ENCODE measurements at places on chromosomes 13 and 19.
A peak's percentile ranks its signal among the peaks of the same experiment; 100 is the strongest.

GRCh38 chr13:75685239-75685697, 49.1 kb downstream of the LMO7 start:
- DNase-seq, result no peak

DNA sequence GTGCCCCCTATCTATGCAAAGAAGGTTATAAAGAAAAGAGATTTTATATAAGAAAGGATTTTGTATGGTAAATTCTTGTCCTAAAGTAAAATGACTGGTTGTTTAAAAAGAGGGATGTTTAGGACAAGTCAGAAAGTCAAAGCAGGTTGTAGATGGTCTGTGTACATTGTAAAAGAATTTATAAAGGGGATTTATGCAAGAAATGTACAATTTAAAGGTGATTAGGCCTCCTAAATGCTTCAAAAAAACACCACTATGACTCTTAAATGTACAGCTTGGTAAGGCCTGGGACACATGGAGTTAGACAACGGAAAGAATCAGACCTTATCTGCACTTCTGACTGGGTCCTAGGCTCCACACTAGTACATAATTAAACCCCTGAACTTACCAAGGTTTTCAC, 19.3 kb upstream of the C13orf42 start:
- DNase-seq, result no peak

- no peak for DNase-seq
These were observed 5.3 kb downstream of the FXYD3 start for GRCh38 chr19:35120898-35121297.

GRCh38 chr13:102328909-102329308, 72.9 kb downstream of the FGF14 start:
- DNase-seq, result no peak

DNA sequence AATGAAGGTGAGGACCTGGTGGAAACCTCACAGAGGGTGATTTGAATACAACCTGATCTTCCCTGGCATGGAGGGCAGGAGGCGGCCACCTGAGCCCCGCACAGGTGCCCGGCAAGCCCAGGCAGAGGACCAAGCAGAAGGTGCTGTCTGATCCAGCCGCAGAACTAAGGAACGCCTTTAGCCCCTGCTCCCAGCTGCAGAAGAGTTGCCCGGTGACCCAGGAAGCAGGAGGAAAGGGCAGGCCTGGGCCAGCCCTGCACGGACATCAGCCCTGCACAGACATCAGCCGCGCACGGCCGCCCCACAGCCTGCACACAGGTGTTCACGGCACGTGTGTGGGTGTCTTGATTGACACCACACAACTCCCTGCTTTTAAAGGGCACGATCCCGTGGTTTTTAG, 43.1 kb downstream of the RASA3 start:
- no peak for DNase-seq

DNA sequence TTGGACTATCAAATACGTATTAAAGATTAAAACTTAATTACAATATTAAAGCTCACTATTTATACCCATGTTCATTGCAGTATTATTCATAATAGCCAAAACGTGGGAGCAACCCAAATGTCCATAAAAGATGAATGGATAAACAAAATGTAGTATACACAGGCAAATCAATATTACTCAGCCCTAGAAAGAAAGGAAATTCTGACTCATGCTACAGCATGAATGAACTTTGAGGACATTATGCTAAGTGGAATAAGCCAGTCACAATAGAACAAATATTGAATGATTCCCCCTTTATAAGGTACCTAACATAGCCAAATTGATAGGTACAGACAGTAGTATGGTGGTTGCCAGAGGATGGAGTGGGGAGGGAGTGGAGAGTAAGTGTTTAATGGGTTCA, 457.3 kb downstream of the FGF14 start:
- no peak for DNase-seq

DNA sequence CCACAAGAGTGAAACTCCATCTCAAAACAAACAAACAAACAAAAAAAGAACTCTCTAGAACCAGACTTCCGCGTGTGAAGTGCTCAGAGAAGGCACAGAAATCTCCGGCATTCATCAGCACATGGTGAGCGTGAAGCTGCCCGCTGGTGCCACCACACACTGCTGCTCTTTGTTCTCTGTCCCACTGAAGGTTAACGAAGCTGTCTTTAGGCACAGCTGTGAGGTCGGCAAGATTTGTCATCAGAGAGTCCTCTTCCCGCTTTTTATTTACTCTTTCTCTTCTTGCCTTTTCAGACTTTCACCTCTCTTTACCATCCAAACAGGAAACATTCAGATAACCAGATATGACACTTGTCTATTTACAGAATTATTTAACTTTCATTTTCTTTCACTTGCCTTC, 115.2 kb upstream of the ARGLU1 start:
- no peak for DNase-seq

GRCh38 chr13:34752283-34752960, 189.6 kb upstream of the NBEA start:
- DNase-seq, result no peak

DNA sequence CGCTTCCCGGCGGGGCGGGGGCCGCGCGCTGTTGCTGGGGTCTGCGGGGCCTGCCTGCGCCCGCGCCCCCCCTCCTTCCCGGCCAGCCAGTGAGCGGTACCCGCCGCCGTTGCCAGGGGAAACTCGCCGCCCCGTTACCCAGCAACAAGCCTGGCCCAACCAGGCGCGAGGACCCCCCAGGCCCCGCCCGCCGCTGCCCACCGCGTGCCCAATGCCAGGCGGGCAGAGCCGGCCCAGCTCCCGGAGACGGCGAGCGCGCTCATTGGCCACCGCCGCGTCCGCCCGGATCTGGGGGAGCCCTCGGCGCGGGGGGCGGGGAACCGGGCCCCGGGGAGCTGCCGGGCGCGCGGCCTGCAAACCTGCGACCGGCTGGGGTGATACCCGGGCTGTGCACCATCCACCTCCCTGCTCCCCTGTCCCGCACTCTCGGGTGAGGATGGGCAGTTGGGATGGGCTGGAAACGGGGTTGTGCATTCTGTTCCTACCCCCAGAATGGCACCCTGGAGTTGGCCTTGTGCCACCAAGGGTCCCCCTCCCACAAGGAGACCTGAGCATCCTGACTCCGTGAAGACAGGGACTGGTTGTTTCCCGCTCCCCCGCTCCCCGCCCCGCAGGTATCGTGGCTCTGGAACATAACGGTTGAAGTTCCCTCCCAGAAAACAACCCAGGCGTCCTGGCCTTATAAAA, 8.8 kb upstream of the BBC3 start:
- no peak for DNase-seq

DNA sequence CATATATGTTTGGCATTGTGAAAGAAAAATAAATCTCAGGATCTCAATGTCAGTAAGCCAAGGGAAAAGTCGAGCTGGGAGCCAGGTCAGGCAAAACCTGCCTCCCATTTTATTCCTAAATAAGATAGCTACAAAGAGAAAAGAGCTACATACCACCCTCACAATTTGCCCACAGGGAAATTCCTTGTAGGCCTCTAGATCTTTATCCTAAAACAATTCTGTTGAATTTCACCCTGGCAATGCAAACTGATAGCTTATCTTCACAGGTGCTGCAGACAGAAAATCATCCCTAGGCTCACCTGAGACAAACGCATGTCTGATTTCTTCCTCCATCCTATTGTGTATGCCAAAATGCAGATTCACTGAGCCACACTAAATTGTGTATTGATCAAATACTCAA, 2587.1 kb downstream of the PCDH9 start:
- no peak for DNase-seq

DNA sequence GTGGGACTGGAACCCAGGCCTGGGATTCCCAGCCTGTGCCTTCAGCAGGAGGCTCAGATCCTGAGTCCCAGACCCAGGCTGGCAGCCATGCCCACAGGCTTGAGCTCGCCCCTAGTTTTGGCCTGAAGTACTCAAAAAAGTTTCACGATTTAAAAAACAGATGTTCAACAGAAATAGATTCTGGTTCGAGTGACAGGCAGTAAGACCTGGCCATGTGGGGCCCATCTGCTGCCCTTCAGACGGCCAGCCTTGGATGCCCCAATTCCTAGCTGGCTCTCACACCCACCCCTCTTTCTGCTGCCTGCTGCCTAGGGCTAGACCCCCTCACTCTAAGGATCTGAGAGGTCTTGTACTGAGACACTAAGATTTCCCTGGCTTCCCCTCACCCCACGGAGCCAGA, 2.8 kb upstream of the DMPK start:
- no peak for DNase-seq

- DNase-seq, result no peak
These were observed 71.4 kb upstream of the CLDN10 start for GRCh38 chr13:95480791-95481780.

DNA sequence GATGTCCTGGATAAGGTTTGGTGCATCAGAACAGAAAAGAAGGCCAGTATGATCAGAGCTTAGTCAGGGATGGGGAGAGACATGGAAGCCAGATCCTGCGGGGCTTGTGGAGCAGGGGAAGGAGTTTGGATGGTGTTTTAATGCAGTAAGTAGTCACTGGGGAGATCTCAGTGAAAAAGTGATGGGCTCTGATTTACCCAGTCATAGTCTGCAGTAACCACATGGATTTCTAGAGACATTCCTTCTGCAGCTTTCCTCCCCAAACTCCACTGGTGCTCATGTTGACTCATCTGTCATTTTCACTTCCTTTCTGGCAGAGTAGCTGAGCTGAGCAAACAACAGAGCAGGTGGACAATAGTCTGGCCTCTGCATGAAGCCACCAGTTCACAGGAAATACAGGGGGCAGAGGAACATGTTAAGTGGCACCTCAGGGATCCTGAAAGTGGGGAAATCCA, 144.1 kb downstream of the DPF1 start:
- DNase-seq, result peak; percentile 16

DNA sequence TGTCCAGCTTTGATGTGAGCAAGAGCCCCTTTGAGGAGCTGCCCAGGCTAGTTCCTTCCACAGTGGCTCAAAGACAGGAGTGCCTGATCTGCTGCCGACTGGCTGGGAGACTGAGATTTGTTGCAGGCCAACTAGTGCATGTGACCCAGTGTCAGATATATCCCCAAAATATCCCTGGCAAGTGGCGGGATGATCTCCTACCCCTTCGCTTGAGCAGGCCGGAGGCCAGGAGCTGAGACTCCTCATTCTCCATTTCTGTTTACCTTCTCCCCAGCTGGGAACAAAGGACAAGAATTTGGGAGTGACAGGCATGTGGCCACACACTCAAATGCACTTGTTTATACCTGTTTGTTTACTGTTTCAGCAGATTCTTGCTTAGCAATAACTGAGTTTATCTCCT, 37.1 kb upstream of the XPO4 start:
- DNase-seq, result no peak

- DNase-seq, result no peak
These were observed 18.6 kb downstream of the LAIR2 start for GRCh38 chr19:54521022-54521859.

DNA sequence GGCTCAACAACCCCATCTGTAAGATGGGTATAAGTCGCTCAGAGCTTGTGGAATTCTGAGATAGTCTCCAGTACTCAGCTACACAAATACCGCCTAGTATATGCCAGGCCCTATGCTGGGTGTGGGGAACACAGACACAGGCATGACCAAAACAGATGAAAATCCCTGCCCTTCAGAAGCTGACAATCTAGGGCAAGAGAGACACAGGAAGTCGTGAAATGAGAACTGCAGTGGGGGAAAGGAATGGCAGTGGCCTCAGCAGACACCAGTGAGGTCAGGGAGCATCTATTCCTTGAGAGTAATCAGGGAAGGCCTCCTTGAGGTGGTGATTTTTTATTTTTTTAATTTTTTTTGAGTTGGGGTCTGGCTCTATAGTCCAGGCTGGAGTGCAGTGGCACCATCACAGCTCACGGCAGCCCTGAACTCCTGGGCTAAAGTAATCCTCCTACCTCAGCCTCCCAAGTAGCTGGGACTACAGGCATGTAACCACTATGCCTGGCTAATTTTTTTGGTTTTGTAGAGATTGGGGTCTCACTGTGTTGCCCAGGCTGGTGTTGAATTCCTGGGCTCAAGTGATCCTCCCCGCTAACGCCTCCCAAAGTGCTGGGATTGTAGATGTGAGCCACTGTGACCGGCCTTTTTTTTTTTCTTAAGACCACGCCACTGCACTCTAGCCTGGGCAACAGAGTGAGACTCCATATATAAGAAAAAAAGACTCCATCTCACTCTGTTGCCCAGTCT, 3.2 kb downstream of the TMIGD2 start:
- no peak for DNase-seq

DNA sequence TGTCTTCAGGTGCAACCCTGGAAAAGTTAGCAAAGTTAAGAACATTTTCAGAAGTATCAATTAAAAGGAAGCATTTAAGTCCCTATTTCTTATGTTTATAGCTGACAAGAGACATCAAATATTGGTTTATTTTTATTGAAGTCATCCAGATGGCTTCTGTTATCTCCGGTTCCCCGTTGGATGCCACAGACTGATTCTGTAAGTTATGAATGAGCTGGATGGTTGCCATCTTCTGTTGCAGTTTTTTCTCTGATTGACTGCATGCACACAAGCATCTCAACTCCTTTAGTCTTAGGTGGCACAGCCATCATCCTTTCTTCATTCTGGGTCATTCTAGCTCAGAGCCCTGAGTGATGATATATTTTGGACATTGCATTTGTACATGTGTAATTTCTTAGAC, 10.6 kb upstream of the OXGR1 start:
- no peak for DNase-seq

DNA sequence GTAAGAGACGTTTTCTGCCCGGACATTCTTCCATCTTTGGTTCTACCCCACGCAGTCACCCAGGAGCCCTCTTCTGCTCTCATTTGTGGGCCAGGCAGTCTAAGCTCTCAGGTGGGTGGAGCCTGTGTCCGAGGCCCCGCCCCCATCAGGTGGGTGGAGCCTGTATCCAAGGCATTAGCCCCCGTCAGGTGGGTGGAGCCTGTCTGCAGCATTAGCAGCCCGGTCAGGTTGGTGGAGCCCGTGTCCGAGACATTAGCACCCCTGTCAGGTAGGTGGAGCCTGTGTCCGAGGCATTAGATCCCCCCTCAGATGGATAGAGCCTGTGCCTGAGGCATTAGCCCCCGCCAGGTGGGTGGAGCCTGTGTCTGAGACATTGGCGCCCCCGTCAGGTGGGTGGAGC, 45.5 kb upstream of the C13orf46 start:
- no peak for DNase-seq

- DNase-seq, result no peak
These were observed 2.1 kb downstream of the CILP2 start for GRCh38 chr19:19540064-19540714.

DNA sequence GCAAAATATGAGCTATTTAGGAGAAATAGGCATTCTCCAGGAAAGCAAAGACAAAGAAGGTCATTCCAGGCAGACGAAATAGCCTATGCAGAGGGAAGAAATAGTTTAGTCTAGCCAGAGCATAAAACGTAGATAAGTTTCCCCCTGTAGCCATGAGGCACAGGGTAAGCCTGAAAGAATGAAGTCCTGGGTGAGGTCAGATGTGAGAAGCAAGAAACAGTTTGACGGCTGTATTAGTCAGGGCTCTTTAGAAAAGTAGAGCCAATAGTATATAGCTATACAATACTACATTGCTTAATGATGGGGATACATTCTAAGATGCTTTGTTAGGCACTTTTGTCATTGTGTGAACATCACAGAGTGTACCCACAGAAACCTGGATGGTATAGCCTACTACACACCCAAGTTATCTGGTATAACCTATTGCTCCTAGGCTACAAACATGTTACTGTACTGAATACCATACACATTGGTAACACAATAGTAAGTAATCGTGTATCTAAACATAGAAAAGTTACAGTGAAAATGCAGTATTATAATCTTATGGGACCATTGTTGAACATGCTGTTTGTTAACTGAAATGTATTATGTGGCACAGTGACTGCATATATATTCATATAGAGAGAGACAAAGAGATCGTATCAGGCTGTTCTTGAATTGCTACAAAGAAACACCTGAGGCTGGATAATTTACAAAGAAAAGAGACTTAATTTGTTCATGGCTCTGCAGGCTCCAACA, 59.3 kb upstream of the WDFY2 start:
- DNase-seq, result no peak

Data from retinal pigment epithelial cell (primary cell).